ENCODE measurements at places on chromosomes 11 and 22.

DNA sequence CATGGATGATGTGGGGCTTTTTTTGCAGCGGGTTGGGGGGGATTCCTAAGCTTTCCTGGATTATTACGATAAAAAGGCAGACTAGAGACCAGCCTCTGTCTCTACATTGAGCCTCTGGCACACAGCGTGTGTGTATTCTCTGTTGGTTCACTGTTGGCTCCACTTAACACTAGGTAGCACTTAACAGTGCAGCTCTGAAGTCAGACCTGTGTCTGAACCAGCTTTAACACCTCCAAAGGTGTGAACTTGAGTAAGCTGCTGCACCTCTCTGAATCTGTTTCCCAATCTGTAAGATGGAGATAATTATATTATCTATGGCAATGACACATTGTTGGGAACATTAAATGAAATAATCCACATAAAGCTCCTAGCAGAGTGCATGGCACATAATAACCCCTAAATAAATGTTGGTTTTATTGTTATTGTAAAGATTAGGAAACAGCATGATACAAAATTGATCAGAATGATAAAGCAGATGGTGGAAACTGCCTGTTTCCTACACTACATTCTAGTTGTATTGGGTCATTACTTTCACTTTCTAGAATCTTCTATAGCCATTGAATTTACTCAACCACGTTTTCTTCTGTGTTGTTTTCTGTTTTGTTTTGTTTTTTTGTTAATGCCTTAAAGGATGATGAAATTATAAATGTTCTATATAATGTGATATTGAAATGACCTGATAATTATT is 108.4 kb downstream of the ARL14EP start:
- no peak for DNase-seq

- DNase-seq: no peak
Observed at GRCh38 chr11:36218283-36218921, 70.8 kb downstream of the COMMD9 start.

- DNase-seq: no peak
Observed at GRCh38 chr11:97685695-97686094, 1295.9 kb downstream of the JRKL start.

DNA sequence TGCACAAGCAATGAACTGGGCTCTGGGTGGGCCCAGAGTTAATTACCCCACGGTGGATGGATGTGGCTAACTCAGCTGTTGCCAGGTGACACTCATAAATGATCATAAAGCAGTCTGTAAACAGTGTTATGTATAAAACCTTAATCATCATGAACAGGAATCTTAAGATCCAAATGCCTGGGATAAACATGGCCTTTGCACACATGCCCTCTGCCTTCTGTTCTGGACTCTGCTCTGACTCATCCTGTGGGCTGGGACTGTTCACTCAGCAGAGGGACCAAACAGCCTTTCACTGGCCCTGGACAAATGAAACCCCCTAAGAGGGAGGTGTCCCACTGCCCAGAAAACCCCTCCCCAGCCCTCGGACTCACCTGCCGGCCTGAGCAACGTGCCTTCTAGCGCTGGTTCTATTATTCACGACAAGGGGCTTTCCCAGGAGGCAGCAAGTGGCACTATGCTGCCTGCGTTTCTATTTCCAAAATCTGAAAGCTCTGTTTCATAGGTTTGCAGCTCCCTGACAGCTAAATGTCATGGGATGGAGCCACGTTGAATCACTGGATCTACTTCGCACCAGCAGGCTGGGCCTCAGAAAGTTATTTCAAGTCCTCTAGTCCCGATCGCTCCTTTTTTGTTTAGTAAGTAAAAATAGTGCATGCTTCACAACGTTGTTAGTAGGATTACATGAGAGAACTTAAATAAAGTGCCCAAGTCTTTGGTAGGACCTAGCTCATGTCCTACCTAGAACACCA is 53.0 kb downstream of the LARGE1 start:
- no peak for DNase-seq

DNA sequence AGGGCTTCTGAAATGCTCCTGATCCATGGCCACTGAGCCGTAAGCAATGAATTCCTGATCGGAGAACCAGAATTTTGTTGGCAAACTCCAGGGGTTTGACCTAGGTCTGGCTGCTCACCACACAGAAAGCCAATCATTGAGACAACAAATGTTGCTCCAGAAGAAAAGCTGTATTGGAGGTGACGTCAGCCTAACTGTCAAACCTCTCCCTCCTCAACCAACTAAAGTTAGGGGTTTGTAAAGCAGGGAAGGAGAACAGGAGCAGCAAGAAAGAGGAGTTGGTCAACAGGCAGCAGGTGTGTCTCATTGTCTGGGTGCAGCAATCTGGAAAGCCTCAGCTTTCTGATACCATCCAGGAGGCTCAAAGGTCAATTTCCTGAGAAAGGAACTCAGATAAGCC is 133.7 kb upstream of the SEZ6L start:
- no peak for DNase-seq

- DNase-seq: no peak
Observed at GRCh38 chr11:8086001-8086479, 5.0 kb downstream of the TUB start.

DNA sequence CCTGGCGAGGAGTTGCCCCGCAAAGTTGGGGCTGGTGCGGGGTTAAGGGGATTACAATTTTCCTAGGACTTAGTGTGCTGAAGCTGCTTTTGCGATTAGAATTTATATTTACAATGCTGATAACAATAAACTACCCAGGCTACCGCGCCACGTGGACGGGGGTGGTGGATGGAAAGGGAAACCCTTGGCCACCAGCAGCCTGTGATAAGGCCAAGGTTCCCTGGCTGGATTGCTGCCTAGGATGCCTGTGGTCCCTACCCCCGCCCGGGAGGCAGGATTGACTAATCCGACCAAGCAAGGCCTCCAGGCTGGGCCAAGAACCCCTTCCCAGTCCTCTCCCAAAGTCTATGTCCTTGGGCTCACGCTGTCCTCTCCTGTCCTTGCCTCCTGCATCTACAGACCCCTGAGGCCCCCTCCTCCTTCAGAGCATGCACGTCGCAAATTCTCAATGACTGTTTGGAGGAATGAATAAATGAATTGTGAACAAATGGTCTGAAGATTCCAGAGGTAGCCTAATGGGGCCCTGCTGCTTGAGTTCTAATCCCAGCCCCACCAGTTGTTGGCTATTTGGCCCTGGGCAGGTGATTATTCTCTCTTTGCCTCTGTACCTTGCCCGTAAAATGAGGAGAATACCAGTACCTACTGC is 7.6 kb upstream of the CHKA start:
- peak; percentile 70 for DNase-seq

- no peak for DNase-seq
Observed at GRCh38 chr11:134659882-134660281, 247.8 kb upstream of the B3GAT1 start.

DNA sequence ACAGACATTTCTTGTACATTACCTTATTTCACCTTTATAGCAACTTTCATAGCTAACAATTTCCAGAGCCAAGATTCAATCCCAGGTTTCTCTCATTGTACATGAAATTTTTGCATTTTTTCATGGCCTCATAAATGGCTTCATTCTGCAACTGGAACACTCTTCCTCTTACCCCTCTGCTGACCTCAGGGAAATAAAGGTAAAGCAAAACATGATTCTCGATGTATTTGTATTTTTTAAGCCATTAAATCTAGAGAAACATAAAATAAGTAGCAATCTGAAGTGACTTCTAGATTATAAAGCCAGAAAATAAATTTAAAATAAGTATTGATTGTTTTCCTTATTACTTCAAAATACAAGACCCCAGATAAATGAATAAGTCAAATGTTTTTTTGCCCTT is at the start of gene OR5T2:
Gene OR5T2 (minus strand): TSS at position 101 of the 400 bp plus-strand sequence. CDS start 1,193 bp downstream, outside the sequence.
- DNase-seq: no peak

GRCh38 chr11:37407461-37407860 is 809.4 kb upstream of the RAG2 start:
- no peak for DNase-seq

DNA sequence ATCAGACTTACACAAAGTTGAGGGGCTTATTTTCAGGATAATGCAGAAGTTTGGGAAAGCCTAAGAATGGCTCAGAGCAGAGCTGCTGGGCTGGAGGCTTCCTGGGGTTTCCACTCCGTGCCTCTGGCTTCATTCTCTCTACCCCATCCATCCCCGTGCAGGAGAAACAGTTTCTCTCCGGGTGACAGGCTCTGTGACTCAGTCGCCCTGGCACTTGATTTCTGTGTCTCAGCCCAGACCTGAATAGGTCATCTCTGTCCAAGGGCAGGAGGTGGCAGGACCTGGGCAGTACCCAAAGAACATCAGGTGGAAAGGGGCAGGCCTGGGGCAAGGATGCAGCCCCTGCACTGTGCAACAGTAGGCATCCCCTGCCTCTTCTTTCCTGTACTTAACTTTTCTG is 38.4 kb upstream of the RTL6 start:
- DNase-seq: no peak

- DNase-seq: no peak
Observed at GRCh38 chr11:128711136-128711535, 17.3 kb downstream of the FLI1 start.

DNA sequence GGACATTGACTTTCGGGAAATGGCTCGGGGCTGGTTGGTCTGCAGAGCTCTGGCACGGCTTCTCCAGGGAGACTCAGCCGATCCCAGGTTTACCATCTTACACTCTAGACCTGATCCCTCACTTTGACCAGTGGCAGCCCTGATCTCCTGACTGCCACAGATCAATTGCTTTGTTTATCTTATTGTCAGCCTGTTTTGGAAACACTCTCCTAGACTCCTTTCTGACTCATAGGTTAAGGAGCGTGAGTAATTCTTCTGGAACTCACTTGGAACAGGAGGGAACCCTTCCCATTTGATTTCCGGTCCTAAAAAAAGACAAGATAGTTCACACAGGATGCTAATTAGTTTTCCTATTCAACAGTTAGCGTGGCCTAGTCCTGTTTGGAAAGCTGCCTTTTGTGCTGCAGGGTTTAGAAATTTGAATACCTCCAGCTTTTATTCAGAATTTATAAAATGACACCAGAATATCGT is 16.0 kb upstream of the BMAL1 start:
- DNase-seq: peak; percentile 88

- DNase-seq: no peak
Observed at GRCh38 chr11:55607545-55607944, at the start of gene OR4C11. Gene OR4C11, minus strand, starts transcription at chr11:55607645. Its CDS starts 3,272 bp downstream, at chr11:55604373.

DNA sequence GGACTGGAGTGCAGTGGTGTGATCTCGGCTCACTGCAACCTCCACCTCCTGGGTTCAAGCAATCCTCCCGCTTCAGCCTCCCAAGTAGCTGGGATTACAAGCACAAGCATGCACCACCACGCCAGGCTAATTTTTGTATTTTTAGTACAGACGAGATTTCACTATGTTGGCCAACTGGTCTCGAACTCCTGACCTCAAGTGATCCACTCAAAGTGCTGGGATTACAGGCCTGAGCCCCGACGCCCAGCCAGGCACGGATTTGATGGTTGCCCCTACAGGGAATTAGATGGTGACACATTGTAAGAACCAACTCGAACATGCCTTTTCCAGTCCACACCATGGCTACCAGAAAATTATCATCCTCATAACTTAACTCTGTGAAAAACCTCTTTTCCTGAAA is 26.8 kb upstream of the RTL6 start:
- DNase-seq: no peak

DNA sequence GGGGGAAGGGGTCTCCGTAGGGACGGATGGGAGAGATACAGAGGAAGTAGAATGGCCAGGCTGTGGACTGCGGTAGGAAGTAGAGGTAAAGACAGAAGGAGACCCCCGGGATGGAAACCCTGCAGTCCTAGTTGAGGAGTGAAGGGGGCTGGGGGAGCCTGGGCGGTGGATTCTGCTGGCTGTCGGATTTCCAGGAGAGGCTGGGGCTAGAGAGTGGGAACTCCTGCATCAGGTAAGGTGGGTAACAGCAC is 727 bp upstream of the SCARF2 start:
- no peak for DNase-seq

DNA sequence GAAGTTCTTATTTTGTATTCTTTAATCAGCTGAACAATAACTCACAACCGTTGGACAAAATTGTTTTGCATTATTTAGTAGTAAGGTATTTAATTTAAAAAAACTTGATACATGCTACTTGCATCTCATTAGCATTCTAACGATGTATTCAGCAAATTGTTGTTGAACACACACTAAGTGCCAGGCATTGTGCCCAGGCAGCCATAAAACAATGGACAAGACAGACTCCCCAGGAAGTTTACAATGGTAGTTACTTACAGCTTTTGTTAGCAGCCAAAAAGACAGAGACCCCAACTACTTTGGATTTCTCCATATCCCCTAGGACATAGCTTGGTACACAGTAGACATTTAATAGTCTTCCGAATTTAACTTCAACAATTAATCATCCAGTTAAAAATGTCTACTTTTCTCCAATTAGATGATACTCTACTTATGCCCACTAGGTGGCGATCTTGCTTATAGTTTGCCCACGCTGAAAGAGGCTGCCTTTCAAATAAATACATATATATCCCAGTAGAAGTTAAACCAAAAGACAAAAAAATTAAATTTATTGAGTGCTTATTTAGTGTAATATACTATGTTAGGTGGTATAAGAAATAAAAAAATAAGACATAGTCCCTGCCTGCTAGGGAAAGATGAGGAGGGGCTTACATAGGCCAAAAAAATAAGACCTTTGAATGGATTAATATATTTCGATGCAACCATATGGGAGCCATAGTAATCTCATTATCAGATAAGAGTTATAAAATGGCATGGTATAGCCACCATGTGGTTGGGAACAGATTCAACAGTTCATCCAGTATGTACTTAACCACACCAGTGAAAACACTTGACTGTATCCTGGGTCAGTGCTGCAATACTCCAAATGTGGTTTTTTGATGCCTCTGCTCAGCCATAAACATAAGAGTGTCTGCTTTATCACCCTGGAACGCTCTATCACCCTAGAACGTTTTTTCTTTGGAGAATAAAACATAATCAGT is 2.0 kb upstream of the FJX1 start:
- DNase-seq: peak; percentile 50

DNA sequence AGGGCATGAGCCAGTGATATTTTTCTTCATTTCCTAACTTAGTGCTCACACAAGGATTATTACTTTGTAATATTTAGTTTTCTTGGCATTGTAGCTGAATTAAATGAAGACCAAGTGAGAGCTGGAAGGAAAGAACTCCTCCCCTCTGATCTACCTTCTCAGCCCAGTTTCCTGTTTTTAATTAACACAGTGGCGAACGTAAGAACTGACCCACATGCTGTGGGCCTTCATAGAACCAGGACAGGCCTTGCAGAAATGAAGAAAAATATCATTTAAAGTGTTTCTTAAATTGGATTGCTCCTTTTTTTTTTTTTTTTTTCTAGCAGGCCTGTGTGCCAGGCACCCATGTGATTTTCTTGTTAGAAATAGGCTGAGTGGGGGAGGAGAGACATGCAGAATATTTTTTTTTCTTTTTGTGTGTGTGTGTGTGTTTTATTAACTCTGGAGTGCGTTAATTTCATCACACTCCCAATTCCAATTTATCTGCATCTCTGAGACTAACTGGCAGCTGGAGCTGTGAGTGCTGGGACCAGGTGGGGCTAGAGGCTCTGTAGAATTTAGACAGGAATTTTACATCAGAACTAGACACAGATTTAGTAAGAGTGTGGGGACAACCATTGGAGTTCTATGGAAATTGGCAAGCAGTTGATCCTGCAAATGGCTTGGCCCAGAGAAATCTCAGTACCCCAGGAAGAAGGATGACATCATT is 320.5 kb downstream of the DDX10 start:
- no peak for DNase-seq
